ENCODE measurements at places on chromosomes 2 and 18.

GRCh38 chr18:44715842-44716241 is 35.2 kb downstream of the SETBP1 start:
- DNase-seq, result no peak

DNA sequence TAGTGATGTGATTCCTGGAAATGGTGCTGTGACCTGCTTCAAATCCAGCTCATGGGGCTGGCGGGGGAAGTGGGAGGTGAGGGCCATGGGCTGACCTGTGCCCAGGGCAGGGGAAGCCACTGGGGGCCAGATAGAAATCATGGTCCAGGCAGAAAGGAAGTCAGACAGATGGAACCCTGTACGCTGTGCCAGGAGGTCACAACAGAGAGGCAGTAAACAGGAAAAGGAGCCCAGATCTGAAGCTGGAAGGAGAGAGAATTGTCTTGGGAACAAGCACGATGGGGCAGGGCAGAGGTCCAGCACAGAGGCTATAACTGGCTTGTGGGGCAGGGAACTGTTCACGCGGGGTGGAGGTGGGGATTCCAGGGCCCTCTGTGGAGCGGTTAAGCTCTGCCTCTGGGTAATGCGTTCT is 76.0 kb downstream of the RNF144A start:
- no peak for DNase-seq

DNA sequence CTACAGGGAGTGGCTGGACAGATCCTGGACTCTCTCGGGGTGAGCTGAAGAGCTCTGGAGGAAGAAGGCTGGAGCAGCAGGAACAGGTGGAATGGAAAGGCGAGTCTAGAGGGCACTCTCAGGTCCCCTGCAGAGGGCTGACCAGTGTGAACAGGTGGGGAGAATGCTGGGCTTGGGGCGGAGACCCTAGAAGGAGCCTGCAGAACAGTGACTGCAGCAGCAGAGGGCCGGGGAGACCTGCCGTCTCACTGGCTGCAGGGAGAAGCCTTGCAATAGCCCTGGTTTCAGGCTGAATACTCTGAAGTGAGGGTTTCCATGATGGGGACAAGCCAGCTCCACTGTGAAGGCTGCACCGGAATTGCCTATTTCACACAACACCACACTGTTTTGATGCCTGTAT is 626.7 kb upstream of the SALL3 start:
- DNase-seq, result no peak

DNA sequence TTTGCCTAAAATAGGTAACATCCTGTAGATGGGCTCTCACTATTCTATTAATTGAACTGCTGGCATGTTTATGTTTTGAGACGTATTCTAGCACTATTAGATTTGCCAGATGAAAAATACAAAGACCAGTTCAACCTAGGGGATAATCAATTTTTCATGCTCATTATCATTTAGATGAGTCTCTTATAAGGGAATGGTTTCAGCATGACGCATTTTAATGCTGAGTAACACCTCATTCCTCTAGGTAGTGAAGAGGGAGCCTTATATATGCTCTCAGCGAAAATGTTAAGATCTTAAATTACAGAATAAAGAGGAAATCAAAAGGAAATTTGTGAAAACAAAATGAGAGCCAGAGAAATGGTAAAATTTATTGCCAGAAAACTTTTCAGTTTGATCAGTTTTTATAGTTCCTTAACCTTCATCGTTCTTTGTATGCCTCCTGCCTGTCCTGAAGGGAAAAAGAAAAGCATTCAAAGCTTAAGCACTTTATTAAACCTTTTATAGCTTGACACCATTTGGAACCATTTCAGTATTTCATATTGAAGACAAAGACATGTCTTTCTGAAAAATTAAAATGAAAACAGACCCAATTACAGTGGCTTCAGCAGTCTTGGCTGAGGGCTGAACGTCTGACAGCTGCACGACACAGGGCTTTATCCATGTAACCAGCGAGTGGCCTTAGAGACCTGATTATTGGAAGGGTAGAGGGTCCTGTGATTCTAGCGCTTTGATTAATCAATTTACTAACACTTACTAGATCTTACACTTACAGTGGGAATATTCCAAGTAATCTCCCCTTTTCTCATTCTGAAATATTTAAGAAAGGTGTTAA is 112.8 kb downstream of the ADCYAP1 start:
- no peak for DNase-seq

- DNase-seq, result no peak
Measured at GRCh38 chr2:8118940-8119781, 562.7 kb upstream of the ID2 start.

DNA sequence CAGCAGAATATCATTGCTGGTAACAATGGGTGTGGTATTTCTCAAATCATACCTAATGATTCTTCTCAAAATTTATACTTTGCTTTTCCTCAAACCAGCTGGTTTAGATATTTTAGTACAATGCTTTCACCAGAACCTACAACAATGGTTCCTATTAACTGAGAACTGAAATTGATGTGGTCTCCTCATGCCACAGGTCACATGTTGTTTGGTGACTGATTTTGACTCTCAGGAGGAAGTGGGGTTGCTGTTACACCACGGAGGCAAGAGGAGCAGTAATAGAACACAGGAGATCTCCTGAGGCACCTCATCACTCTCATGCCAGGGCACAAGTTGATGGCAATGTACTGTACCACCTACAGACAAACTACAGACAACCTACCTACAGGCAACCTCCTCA is 3.0 kb upstream of the CEP68 start:
- DNase-seq, result no peak

DNA sequence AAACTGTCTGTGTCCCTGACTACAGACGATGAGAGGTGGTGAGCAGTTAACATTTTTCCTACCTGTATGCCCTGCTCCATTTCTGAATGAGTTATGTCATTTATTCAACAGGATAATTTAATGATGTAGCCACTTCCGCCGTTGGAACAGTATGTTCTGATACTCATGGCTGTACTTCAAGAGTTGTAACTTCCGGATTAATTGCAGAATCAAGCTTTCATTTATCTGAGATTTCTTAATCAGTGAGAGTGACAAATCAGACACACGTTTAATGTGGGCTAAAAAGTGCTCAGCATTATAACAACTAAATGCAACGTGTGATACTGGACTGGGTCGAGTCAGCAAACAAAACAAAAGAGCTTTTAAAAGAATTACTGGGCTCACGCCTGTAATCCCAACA is 107.7 kb downstream of the KCTD1 start:
- DNase-seq, result no peak

DNA sequence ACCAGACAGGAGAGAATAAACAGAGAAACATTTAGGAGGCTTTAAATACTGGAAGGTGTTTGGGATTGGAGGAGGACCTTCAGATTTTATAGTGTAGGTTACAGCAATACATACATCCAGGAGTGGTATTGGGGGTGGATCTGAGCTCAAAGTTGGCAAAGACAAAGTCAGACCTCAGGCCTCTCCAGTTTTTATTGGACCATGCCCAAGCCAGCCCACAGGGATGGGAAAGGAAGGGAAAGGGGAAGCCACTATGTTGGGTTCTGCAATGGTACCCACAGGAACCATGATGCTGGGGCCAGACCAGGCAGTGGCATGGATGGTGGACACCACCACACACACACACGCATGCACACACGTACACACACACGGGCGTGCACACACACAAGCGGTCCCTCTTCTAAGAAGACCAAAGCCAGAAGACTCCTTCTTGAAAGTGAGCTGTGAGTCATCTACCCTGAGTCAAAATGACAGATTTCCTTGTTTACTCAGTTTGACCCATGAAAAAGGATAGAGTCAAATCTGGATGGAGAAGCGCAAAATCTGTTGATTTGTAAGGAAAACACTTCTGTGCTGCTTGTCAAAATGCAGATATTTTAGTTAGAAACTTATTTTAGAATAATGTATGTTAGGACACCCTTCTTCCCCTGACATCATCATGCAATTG is 87.9 kb downstream of the TRABD2A start:
- DNase-seq, result no peak
